Cerebellum (tissue), 4 donors: ENCODE measurements at places on chromosomes 2 and 18. TPM values are rescaled to one million over a fixed set of nuclear protein-coding genes. Genes with fewer than 3 reads are reported as not detected.
A peak's percentile ranks its signal among the peaks of the same experiment; 100 is the strongest.

GRCh38 chr18:62982600-62983251 lies 267.4 kb downstream of the PHLPP1 start:
- peak; percentile 74 for DNase-seq

DNA sequence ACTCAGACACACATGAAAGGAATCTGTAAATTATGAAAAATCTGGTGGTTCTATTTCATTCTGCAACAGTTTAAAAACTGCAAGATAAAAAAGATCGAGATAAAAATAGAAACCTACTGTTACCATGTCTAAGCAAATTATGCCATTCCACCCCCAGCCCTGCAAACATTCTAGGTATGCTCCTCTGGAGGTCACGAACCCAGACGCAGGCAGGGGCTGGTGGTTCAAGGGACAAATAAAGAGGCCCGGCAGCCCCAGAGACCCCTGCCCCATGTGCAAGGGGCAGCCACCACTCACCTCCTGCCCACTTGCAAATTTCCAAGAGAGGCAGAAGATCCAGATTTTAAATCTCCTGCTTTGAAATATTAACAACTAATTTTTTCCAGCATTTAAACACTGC lies 210.5 kb downstream of the ANAPC1 start:
- DNase-seq: no peak

GRCh38 chr2:38692636-38693318 lies 26.9 kb downstream of the GALM start:
- DNase-seq: peak; percentile 84

DNA sequence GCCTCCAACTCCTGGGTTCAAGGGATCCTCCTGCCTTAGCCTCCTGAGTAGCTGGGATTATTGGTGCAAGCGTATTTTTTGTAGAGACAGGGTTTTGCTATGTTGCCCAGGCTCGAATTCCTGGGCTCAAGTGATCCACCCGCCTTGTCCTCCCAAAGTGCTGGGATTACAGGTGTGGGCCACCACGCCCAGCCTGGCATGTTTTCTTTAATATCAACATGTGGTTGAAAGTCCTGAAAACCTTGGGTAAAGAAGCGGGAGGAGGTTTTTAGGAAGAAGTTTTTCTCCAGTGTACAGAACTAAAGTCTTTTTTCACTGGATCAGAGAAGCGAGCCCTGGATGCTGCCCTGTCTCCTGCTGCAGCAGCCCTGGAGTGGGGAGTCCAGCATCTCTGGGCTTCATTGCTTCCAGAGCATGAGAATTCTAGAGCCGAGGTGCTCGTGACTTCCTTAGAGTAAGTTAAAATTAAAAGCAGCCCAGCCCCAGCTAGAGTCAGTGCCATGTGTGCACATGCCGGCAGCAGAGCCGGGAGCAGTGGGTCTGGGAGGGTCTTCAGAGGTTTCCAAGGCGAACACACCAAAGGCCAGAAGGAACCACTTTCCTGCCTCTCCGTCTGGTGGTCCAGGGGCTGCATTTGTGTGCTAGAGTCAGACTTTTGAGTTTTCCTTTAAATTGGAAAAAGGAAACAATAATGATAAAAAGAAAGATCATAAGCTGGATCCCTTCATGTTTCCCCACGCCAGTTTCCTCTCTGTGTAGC lies 31.2 kb downstream of the ITGB1BP1 start:
- no peak for DNase-seq

DNA sequence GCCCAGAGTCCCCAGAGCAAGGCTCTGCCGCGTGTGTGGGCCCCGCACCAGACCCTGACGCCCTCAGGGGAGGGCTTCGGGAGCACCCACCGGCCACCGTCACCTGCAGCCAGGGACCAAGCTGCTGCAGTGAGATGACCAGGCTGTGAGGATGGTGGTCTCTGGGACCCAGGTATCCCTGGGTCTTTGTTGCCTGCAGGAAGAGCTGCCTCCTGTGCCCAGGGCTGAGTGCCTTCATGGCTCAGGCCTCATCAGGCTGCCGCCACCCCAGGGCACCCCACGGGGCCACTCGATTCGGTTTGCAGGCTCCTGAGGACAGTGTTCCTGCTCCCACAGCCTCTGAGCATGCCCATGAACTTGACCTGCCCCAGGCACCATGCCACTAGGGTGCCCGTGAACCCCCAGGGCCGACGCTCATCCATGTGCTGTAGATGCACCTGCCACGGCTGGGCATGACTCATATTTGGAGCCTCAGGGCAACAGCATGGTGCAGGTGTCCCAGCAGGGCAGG lies 109.8 kb downstream of the FAM210A start:
- DNase-seq: no peak

GRCh38 chr2:51013933-51014526 lies 17.9 kb downstream of the NRXN1 start:
- DNase-seq: no peak

DNA sequence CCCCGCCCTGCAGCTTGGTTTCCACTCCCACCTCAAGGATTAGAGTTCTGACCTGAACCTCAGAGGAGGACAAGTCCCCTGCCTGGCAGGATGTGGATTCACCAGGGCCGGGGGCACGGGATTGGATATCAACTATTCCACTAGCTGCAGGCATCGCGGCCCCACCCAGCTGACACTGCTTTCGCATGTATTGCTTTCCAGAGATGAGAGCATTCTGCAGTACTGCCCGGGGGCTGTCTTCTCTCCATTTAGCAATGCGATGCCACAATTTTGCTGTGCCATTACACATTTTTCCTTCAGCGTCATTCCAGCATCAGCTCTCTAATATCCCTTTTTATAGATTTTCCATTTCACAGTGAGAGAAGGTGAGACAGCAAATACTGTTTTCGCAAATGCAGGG lies 42.0 kb downstream of the CTIF start:
- DNase-seq: no peak

DNA sequence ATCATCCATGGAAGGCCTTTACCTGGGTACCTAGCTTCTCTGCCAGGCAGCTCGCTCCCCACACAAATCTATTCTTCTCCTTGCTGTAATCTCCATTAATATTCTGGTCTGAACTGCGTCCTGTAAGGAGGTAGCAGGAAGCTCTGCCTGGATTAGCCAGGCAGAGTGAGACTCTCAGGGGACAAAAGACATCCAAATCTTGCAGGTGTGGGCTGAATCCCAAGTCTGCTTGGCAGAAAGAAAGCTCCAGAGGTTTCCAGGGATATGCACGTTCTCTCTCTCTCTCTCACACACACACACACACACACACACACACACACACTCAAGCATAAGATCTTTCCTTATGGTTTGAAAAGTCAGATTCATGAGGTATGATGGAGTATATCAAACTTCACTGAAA lies 66.5 kb downstream of the THNSL2 start:
- DNase-seq: no peak

GRCh38 chr2:221563270-221563985 lies 8.7 kb downstream of the EPHA4 start:
- DNase-seq: peak; percentile 67

DNA sequence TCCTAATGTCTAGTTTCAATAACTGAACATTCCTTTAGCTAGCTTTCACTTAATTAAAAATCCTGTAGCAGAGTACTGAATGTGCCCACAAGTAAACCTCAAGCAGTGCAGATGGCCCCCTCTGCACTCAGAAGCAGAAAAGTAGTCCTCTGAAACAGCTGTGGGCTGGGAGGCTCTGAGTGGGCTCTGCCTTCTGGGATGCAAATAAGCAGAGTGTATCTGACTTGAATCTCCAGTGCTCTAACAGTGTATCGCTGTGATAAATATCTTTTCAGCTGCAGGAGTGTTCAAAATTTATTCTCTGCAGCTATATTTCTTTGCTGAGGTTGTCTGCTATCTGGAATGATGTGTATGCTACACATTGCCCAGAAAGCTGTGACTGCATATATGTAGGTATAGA lies 44.8 kb upstream of the SYT4 start:
- DNase-seq: no peak

- DNase-seq: no peak
Measured at GRCh38 chr2:112185131-112185530, 46.9 kb downstream of the FBLN7 start.

- no peak for DNase-seq
Measured at GRCh38 chr2:70443726-70444125, 109.9 kb downstream of the TGFA start.

DNA sequence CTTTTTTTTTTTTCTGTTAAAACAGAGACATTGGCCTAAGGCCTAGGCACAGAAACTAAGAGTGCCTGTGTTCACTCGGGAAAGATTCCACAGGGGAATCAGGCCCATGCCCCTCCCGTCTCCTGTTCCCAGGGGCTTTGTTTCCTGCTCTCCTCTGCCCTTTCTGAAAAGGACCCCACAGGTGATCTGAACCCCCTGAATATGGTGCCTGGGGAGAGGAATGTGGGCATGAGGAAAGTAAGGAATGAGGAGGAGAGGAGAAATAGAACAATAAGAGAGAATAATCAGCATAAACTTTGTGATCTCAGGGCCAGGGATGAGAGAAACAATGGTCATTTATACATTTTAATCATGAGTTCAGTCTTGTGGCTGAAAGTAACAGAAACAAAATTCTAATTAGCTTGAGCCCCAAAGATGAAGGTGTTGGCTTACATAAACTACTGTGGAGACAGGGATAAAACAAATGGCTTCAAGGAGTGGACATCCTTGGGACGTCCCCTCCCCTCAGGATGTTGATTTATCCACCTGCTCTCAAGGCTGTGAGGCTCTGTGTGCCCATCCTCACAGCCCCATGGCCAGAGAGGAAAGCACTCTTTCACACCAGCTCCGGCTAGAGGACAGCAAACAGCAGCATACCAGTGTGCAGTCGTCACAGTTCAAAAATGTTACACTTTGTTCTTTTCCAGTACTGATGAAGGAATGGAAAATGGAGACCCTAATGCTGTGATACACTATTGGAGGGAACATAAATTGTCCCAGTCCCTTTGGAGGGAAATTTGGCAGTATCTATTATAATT lies 46.4 kb upstream of the MRPL33 start:
- DNase-seq: no peak

- DNase-seq: no peak
Measured at GRCh38 chr2:224668123-224668909, 47.8 kb downstream of the CCDC195 start.

GRCh38 chr18:54004828-54005227 lies 219.6 kb downstream of the MBD2 start:
- no peak for DNase-seq

GRCh38 chr2:152161598-152161997 lies 14.0 kb downstream of the STAM2 start:
- no peak for DNase-seq

- DNase-seq: no peak
Measured at GRCh38 chr2:627340-627709, 49.9 kb downstream of the TMEM18 start.

- DNase-seq: no peak
Measured at GRCh38 chr2:216683846-216684245, 11.5 kb downstream of the IGFBP5 start.

GRCh38 chr18:79608535-79608934 lies 71.1 kb upstream of the CTDP1 start:
- DNase-seq: no peak

DNA sequence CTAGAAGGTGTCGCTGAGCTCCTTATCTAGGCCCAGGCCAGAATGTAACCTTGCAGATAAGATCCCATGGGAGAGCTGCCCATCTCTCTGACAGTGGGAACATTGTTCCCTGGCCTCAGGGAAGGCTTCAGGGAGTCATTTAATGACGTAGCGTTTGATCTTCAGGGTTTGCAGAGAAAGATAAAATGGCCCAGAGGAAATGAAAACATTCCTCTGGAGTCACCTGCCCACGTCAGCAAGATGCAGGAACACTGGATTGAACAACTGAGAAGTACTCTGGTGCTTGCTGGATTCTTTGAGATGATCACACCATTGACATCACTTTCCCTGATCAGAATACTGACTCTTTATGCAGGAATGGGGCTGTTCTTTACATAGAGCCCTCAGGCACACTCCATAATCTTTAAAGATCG lies 51.6 kb downstream of the MAPK4 start:
- DNase-seq: no peak

DNA sequence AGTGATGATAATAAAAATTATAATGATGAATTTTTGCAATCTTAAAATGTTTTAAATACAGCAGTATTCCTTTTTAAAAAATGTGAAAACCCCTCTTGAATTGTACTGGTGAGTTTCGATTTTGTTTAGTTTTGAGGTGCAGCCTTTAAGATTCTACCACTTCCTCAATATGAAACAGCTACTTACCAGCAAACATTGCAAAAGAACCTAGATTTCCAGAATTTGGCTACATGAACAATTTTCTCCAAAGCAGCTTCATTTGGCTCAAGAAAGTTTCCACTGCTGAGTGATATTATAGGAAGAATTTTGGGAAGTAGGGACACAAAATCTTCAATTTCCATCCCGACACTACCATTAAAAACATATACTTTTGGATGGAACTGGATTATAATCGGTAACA lies 12.0 kb downstream of the TCF4 start:
- DNase-seq: no peak

DNA sequence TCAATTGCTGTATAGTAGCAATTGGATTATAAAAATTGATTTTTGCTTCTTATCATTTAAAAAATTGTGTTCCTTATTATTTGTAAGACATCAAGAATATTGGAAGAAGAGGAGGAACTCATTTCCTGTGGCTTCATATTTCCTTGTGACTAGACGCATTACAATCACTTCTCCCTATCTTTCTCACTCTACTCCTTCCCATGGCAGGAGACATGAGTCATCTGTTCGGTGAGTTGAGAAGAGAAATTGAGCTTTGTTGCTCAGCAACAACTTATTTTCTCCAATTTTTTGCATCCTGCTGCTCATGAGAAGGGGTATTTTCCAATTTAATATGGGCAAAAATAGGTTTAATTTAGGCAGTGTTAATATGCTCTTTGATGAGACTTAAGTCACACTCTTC lies 1783.9 kb downstream of the SUCLG1 start:
- no peak for DNase-seq

DNA sequence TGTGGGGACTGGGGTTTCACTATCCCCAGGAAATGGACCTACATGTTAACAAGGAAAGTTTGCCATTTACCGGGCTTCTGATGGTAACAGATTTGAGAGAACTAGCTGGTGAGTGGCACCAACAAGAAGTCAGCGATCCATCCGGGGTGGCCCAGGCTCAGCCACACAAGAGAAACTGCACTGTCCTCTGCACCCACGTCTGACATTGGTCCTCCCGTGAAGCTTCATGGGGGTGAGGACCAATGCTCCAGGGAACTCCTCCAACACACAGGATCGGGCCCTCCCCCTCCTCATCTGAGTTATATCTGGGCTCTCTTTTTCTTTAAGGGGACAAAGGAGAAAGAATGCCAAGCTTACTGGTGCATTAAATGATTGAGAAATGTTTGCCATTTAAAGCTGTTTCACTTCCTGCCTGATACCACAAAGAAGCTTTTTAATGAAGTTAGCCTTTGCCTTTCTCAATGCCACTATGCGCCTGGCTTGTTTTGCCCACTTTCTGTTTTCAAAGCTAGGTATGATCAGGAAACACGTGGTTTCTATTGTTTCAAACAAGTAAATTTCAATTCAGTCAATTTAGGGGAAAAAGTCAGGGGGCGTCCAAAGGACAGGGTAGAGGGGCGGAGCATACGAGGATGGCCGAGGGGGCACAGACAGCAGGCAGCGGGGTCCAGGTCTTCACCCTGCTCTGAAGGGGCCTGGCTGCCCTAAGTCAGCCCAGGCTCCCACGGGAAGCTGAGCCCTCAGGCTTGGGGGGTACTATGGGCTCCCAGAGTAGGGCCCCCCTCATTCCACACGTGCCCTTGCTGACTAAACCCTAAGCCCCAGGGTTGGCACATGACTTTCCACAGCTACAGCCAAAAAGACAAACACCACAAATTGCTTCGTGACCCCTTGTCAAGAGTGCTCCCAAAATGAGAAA lies 204.0 kb upstream of the ID2 start:
- no peak for DNase-seq

AKAIN1 gene
- total RNA-seq: 6.9 TPM

TPO gene
- 0.27 TPM for total RNA-seq

CNTNAP5 gene
- total RNA-seq: 49.7 TPM

PSME4 gene
- 48.5 TPM for total RNA-seq

APLF gene
- 3.1 TPM for total RNA-seq

FAM98A gene
- total RNA-seq: 22.6 TPM

FN1 gene
- 262 TPM for total RNA-seq

SERPINB4 gene
- total RNA-seq: not detected

ZC3H6 gene
- total RNA-seq: 25.8 TPM
